Thoracic aorta (tissue), 2 donors: ENCODE measurements at places on chromosomes 4 and X. TPM values are rescaled to one million over a fixed set of nuclear protein-coding genes. Genes with fewer than 3 reads are reported as not detected.
A peak's percentile ranks its signal among the peaks of the same experiment; 100 is the strongest.

DNA sequence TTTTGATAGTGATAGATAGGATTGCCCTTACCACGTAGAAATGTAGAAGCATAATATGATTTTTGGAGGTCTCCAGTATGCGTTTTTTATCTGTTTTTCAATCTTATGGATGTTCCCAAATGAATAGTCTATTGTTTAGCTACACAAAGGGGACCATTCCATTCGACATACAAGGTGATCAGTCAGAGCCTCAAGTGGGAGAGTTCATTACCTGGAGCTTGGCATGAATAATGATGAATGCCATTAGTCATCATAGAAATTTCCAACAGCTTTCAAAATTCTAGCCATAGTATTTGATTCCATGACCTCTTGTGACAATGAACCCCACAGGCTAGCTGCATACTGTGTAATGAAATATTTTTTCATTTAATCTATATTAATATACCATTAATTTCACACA is 123.6 kb downstream of the PDHA2 start:
- H3K4me3 ChIP-seq = no peak overlapping the region
- no peak overlapping the region for H3K27ac ChIP-seq
- no peaks in the 10 kb centered on the region for H3K4me1 ChIP-seq
- no peaks in the 10 kb centered on the region for H3K27me3 ChIP-seq
- H3K36me3 ChIP-seq = no peaks in the 10 kb centered on the region

DNA sequence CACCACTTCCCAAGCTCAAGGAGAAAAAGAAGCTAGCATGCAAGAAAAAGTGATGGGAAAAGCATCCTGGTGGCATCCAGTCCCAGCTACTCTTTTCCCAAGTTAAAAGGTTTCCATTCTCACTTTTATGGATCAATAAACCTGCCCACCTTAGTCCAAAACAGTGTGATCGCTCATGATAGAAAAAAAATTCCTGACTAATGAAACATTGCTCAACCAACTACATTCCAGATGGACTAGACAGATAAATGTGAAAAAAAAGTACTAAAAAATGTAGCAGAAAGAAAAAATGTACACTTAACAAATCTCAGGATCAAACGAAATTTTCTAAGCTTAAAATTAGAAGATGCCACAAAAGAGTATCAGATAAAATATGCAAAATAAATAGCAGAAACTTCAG is 312.2 kb downstream of the TMA16 start:
- DNase-seq = no peak
- no peaks in the 10 kb centered on the region for H3K27me3 ChIP-seq
- H3K4me3 ChIP-seq = no peak overlapping the region

GRCh38 chr4:111230265-111230664 is 607.4 kb upstream of the PITX2 start:
- H3K36me3 ChIP-seq = no peaks in the 10 kb centered on the region
- no peak overlapping the region for H3K4me3 ChIP-seq
- no peak overlapping the region for H3K27ac ChIP-seq
- no peaks in the 10 kb centered on the region for H3K27me3 ChIP-seq
- H3K4me1 ChIP-seq = no peaks in the 10 kb centered on the region

The PF4V1 gene
- total RNA-seq = not detected

The DCLK2 gene
- total RNA-seq = 32.2 TPM

- no peaks in the 10 kb centered on the region for H3K27me3 ChIP-seq
- no peak for DNase-seq
- H3K36me3 ChIP-seq = no peaks in the 10 kb centered on the region
- H3K27ac ChIP-seq = peak overlapping the region; percentile 87
- peak overlapping the region; percentile 75 for H3K4me3 ChIP-seq
Observed at GRCh38 chr4:177441061-177441802, 1.0 kb downstream of the AGA start.

GRCh38 chr4:113881256-113881655 is 98.2 kb downstream of the ARSJ start:
- no peak overlapping the region for H3K27ac ChIP-seq
- H3K36me3 ChIP-seq = no peaks in the 10 kb centered on the region
- H3K4me1 ChIP-seq = peaks cover 19% of the 10 kb centered on the region
- DNase-seq = no peak
- no peaks in the 10 kb centered on the region for H3K27me3 ChIP-seq

The GUCY1A1 gene
- 110 TPM for total RNA-seq

DNA sequence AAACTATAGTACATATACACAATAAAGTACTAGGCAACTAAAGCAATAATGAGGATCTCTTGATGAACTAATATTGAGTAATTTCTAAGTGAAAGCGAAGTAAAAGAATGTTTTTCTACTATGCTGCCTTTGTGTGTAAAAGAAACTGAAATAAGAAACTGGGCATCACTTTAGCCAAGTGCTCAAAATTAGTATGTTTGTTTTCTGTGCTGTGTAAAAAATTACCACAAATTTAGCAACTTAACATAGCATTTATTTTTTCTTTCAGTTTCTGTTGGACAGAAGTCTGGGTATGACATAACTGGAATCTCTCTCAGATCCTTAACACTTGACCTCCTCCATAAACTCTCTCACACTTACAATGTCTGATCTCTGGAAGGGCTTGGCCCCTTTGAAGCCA is 687.1 kb upstream of the MAGEB2 start:
- DNase-seq = no peak
- no peaks in the 10 kb centered on the region for H3K36me3 ChIP-seq
- no peak overlapping the region for H3K4me3 ChIP-seq
- no peaks in the 10 kb centered on the region for H3K4me1 ChIP-seq

DNA sequence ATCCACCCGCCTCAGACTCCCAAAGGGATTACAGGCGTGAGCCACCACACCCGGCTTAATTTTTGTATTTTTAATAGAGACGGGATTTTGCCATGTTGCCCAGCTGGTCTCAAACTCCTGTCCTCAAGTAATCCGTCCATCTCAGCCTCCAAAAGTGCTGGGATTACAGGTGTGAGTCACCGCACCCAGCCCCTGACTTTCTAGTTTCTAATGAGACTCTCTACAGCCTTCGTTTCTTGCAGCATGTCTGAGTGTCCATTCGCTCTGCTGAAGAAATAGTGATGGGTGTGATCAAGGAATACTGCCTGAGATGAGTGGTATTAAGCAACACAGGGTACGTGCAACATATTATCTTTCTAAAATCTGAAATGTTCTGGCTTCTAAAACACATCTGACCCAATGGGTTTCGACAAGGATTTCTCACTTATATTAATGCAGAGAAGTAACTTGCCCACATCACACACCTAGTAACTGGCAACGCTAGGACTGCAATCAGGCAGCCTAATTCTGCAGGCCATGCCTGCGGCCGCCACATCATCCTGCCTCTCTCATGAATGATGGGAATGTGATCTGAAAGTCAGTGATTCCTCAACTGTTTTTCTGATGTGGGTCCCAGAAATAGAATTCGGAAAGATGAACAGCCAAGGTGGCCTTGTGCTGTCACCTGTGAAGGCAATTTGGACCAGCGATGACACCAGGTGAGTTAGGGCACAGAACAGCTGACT is 74.3 kb downstream of the RBM47 start:
- H3K4me1 ChIP-seq = no peaks in the 10 kb centered on the region
- H3K36me3 ChIP-seq = no peaks in the 10 kb centered on the region
- H3K4me3 ChIP-seq = no peak overlapping the region
- H3K27me3 ChIP-seq = no peaks in the 10 kb centered on the region

The TXK gene
- total RNA-seq = 2.8 TPM

DNA sequence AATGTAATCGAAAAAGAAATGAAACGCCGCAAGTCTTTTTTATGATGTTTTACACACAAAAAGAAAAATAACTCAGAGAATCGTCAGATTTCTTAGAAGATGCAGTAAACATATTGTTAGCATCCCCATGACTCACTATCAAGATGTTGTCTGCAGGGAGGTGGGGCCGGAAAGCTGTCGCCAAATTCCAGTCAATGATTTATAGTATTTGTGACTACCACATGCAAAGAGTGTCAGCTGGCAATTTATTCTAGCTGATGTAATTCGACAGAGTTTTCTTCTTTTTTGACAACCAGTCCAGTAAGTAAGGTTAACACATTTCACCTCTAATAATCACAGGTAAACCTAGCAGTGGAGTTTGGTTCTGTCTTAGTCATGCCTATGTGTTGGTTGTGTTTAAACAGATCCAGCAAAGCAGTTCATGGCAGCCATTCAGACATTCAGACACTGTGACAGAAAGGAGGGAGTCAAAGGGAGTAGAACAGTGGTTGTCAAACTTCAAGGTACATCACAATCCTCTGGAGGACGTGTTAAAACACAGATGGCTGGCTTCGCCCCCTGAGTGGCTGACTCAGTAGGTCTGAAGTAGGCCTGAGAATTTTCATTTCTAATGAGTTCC is 19.8 kb upstream of the PPP1R2C start:
- no peak overlapping the region for H3K27ac ChIP-seq
- H3K4me1 ChIP-seq = no peaks in the 10 kb centered on the region
- no peak for DNase-seq
- H3K36me3 ChIP-seq = no peaks in the 10 kb centered on the region

DNA sequence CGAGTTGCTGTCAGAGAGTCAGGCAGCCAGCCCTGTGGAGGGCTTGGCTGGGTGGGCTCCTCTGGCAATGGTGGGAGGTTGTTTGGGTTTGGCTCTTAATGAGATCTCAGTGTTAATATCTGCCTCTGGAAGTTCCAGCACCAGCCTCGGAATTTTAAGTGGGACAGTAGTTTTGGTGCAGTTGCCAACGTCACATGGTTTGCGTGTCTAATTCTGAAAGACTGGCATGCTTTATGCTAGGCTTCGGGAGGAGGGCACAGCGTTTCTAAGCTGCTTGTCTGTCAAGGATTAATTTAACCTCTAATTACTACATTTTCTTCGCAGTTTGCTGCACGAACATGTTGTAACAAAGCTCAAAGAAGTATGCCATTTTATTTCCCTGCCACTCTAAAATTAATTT is 9.2 kb downstream of the MAMLD1 start:
- no peaks in the 10 kb centered on the region for H3K27me3 ChIP-seq
- no peaks in the 10 kb centered on the region for H3K4me1 ChIP-seq
- peak overlapping the region; percentile 45 for H3K4me3 ChIP-seq
- no peaks in the 10 kb centered on the region for H3K36me3 ChIP-seq

- H3K4me3 ChIP-seq = no peak overlapping the region
- no peak overlapping the region for H3K27ac ChIP-seq
- H3K4me1 ChIP-seq = peaks cover 18% of the 10 kb centered on the region
- no peak for DNase-seq
Observed at GRCh38 chr4:8350352-8350751, 80.8 kb downstream of the HTRA3 start.

The LYAR gene
- total RNA-seq = 7.3 TPM
